ENCODE measurements at places on chromosomes 16 and 17. TPM values are rescaled to one million over a fixed set of nuclear protein-coding genes. Genes with fewer than 3 reads are reported as not detected.

- no peak for DNase-seq
These were observed 12.4 kb downstream of the CSF3 start for GRCh38 chr17:40027614-40028012.

- no peak for DNase-seq
These were observed 2.9 kb downstream of the PPM1D start for GRCh38 chr17:60602871-60603270.

DNA sequence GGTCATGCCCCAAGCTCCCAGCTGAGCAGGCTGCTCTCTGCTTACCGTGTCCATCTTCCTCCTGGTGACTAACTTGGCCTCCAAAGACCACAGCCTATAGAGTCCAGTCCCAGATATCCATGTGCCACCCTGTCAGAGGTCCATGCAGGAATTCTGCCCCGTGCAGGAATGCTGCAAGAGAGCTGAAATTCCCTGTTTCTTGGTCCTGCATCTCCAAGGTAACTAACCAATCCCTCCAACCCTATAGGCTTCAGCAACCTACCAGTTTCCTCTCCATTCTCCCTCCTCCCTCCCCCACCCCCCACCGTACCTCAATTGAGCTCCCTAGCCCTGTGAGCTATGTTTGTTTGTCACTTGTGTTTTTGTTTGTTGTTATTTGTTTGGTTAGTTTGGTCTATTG lies 9.6 kb upstream of the MKS1 start:
- peak; percentile 10 for DNase-seq

- DNase-seq, result no peak
These were observed 23.9 kb upstream of the NGFR start for GRCh38 chr17:49471089-49471683.

- no peak for DNase-seq
These were observed 47.1 kb downstream of the VMP1 start for GRCh38 chr17:59754552-59754951.

GRCh38 chr16:27195941-27196595 lies 7.3 kb upstream of the KDM8 start:
- DNase-seq, result no peak

GRCh38 chr17:70136131-70136530 lies 33.2 kb upstream of the KCNJ2 start:
- no peak for DNase-seq

GRCh38 chr16:1723450-1724147 lies 17.6 kb downstream of the MAPK8IP3 start:
- DNase-seq, result no peak

DNA sequence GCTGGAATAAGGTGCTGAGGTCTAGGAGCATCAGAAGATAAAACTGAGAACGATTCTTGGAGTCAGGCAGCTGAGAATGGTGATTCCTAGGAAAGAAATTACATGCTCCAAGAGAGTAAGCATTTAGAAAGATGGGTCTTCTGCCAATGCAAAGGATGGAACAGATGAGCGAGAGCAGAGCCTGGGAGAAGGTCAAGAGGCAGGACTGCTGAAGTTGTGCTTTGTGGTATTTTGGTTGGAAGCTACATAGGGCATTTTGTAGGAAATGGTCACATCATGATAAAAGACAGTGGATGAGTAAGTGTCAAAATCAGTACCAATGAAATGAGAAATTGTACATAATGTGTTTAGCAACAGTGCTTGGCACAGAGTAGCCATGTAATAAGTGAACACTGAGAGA lies 1.4 kb upstream of the CRYM start:
- DNase-seq, result no peak

DNA sequence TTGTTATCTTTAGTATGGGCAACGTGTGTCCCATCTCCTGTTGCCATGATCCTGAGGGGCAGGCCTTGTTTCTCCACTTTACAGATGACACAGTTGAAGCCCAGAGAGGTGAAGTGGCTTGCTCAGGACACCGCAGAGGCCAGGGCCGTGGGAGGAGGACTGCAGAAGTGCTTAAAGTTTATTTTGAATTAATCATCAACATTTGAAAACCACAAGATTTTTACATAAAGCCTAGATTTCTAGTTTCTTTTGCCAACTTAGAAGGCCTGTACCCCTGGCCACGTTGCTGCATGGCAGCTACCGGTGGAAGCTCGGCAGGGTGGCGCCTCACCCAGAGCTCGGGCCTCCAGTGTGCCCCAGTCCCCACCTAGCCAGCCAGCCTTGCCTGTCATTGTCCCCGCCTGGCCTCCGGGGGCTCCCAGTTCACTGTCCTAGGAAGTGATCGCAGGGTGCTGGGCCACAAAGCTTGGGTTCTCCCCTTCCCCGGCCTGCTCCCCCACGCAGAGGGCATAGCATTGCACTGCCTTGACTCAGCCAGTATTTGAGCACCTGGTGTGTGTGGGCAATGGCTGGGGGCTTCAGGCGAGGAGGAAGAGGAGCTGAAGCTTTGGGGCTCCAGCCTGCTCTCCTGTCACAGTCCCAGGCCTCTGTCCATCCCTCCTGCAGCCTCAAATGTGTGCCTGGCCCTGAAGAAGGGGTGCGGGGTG lies 14.8 kb upstream of the ADCY7 start:
- no peak for DNase-seq

- DNase-seq, result no peak
These were observed 4.2 kb downstream of the LYRM9 start for GRCh38 chr17:27888945-27889344.

DNA sequence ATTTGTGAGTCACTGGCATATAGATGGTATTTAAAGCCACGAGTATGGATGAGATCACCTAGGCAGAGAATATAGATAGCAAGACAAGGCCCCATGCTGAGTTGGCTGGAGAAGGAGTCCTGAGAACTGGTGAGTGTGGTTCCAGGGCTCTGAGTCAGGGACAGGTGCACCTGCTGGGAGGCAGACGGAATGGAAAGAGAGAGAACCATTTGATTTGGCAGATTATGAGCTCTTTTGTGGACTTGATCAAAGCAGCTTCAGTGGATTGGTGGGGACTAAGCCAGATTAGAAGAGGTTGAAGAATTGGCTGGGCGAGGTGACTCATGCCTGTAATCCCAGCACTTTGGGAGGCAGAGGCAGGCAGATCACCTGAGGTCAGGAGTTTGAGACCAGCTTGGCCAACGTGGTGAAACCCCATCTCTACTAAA lies 4.3 kb upstream of the C16orf92 start:
- no peak for DNase-seq

- DNase-seq, result no peak
These were observed 9.5 kb upstream of the FZD2 start for GRCh38 chr17:44547625-44548267.

- no peak for DNase-seq
These were observed 8.2 kb upstream of the CD300E start for GRCh38 chr17:74631468-74632450.

- no peak for DNase-seq
These were observed 37.3 kb downstream of the PTRH2 start for GRCh38 chr17:59669944-59670343.

- DNase-seq, result no peak
These were observed 1.4 kb upstream of the SLC5A11 start for GRCh38 chr16:24844101-24845030.

- no peak for DNase-seq
These were observed 5.6 kb upstream of the MTSS2 start for GRCh38 chr16:70691223-70692129.

GRCh38 chr17:49554694-49555494 lies 20.8 kb upstream of the NXPH3 start:
- no peak for DNase-seq

- no peak for DNase-seq
These were observed 11.1 kb downstream of the NACA2 start for GRCh38 chr17:61579961-61580360.

DNA sequence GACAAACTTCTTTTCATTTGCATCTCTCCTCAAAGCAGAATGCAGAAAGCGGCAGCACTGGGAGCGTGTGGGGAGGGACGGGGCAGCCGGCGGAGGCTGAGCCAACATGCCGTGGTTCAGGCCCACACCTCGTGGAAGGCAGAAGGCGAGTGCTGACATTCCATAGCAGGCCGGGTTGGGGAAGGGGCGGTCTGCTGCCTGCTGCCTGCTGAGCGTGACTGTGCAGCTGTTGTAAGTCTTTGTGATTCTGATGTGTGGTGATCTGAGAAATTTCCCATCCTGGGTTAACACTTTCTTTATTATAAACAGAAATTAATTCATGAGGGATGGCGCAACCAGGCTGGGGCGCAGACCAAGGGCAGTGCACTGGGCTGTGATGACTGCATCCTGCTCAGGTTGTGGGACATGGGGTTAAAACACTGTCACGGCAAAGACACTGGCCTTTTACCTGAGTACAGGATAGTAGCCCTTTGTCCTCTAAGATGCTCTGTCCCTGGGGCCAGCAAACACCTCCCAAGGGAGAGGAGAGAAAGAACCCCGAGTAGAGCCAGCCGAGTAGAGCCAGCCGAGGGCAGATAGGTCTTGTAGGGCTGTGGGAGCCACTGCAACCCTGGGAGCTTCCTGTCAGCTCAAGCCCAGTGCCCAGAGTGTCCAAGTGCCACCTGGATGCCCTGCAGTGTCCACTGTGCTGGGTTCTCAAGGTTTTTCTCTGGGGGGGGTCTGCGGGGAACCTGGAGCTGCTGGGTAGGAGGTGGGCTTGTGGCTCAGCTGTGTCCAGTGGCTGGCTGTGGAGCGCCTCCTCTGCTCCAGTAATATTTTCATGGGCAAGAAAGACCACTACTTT lies 8.8 kb upstream of the DNASE1 start:
- DNase-seq, result peak; percentile 52

DNA sequence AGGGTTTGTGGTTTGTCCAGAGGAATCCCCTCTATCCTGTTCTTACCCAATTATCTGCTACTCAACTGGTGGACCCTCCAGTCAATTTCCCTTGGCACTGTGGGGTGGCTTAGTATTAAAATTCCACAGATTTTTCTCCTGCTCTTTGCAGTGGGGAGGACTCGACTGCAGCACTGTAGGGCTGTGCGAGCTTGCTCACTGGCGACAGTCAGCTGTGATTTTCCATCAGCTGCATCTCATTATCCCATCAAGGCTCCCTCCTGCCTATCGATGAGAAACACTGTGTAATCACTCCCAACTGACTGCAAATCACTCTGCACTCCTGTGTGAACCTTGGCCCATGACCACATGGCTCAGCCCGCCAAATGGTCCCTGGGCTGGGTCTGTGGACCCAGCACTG lies 90.5 kb upstream of the MAF start:
- no peak for DNase-seq

Gene SLC16A5
- total RNA-seq, result 4.6 TPM

Gene TMEM220
- total RNA-seq, result not detected

Gene ASB16
- 0.33 TPM for total RNA-seq

Gene BMERB1
- 5.4 TPM for total RNA-seq

Gene RANBP10
- total RNA-seq, result 31.0 TPM

Gene FN3K
- total RNA-seq, result 1.6 TPM

Gene SNX20
- total RNA-seq, result 38.4 TPM

Gene CLEC19A
- total RNA-seq, result not detected

Gene AATF
- 114 TPM for total RNA-seq

Gene ZP2
- total RNA-seq, result not detected

Gene ANKFN1
- not detected for total RNA-seq
